GM12878 (cell line): ENCODE measurements at places on chromosomes 4 and X.

- DNase-seq, result no peak
These were observed 51.9 kb downstream of the HMGB2 start for GRCh38 chr4:173282256-173282562.

GRCh38 chr4:143421609-143422008 is 84.9 kb downstream of the GAB1 start:
- no peak for DNase-seq

DNA sequence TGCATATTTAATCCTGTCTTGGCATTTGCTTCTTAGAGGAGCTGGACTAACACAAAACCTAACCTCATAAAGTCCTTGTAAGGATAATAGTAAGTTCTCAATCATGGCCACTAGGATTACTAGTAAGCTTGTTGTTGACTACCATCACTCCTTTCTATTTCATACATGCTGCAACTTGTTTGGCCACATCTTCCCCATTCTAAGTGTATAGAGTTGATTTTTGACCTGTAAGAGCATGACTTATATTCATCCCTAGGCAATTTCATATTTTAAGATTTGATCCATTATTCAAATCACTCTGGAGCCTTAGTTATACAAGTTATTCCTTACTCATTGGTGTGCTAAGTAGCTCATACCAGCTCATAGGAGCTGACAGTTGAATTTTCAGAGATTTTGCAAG is 109.4 kb downstream of the EFHC2 start:
- DNase-seq, result no peak

- DNase-seq, result no peak
These were observed 34.6 kb upstream of the FHL1 start for GRCh38 chrX:136112778-136113177.

- no peak for DNase-seq
These were observed 36.3 kb downstream of the ING2 start for GRCh38 chr4:183541010-183541751.

- no peak for DNase-seq
These were observed 2340.7 kb downstream of the PCDH7 start for GRCh38 chr4:33060674-33061542.

DNA sequence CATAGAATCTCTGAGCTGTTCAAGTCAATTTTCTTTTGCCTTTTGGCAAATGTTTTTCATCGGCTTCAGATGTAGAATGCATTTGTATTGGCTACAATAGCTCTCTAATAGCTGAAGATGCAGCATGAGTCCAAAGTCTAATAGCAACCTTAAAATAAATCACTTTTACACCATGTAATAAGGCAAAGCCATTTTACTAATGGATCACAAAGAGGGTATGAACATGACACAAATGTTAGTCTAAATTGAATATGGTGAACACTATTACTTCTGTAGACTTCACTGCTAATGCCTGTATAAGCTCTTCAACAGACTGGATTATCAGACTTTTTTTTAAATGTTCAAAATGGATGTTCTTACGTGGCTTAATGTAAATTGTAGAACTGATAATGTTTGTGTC is 645.3 kb downstream of the TLL1 start:
- DNase-seq, result no peak

DNA sequence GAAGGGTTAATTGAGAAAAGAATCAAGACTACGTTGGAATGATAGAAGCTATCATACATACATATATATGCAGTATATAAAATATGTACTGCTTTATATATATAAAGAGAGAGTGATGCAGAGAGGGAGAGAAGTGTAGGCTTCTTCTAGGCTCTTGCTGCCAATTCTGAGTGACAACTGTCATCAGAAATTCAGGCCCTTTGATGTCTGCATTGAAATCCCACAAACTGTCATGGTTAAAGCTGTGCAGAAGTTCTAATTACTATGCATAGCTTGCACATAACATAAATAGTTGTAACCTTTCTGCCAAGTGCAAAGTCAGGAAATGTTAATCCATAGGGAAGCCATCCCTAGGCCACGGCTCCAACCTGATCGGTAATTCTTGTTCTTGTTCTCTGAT is 251.0 kb downstream of the STIM2 start:
- no peak for DNase-seq

DNA sequence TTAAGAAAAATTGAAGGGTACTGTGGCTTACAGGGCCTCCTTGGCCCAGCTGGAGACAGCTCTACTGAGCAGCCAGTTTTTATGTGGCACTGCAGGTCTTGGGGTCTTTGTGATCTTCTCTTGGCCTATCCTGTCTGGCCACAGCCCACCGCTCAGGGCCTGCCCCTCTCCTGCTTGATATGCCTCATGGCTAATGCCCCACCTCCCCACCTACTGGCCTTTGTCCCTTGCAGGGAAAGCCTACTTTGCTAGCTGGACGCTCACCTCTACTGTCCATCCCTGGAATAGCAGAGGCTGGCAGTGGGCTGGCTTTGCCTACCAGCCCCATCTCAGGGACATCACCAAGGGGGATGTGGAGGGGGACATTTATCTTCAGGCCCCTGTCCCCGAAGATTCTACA is 134.1 kb downstream of the PJA1 start:
- no peak for DNase-seq

DNA sequence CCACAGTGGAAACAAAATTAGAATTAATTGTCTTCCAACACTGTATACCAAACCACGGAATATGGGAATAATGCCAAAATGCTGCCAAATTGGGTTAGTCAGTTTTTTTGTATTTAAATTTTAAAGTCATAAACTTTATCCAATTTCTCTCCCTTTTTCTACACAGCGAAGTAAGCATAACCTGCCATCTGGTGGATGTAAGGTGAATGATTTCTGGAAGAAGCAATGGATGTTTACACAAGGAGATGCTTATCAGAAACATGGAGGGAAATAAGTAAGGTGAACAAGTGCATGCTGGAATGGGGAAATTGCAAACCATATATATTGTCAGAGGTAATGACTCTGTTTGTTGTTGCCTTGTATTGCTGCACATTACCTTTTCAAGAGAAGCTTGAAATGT is 691.9 kb downstream of the TECRL start:
- DNase-seq, result peak; percentile 3

DNA sequence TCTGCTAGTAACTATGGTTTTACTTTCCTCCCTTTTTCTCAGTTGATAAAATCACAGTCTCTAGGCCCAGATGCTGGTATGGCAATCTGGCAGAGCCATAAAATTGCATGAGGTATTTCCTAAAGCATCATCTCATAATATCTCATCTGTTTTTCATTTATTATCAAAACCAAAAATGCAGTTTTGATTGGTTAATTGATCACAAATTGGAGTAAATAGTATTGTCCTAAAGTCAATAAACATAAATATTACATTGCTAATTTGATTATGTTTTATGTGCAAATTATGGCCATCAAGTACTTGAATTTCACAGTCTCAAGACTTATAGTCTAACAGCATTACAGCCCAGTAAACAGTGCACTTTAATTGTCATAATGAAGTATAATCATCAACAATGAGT is 2365.6 kb downstream of the ARAP2 start:
- no peak for DNase-seq

- DNase-seq, result no peak
These were observed 200.4 kb upstream of the GYPA start for GRCh38 chr4:144340931-144341330.

GRCh38 chr4:11209826-11210225 is 218.9 kb downstream of the HS3ST1 start:
- DNase-seq, result no peak

DNA sequence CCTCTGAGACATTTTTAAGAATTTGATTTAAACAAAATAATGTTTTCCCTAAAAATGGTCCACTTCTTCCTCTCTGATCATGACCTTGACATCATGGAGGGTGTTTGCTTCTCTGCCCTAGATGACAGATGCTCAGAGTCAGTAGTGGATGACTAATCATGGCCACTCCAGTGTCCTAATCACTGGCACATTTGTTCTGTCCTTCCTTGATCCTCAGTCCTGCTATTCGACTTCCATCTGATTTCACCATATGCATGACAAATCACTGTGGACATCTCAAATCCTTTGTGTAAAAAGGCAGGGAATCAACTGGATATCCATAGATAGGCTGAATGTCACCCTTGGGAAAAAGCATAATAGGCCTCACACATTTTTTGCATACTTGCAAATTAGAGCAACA is 9.0 kb downstream of the CRMP1 start:
- DNase-seq, result no peak

GRCh38 chrX:31331015-31331414 is 259.2 kb upstream of the FTHL17 start:
- DNase-seq, result no peak
